CD4-positive, alpha-beta T cell treated with Interleukin-10 for 1 hour (primary cell): ENCODE measurements at places on chromosomes 3 and 15.

- no peak for DNase-seq
Observed at GRCh38 chr15:71072423-71072822, 42.8 kb upstream of the THSD4 start.

DNA sequence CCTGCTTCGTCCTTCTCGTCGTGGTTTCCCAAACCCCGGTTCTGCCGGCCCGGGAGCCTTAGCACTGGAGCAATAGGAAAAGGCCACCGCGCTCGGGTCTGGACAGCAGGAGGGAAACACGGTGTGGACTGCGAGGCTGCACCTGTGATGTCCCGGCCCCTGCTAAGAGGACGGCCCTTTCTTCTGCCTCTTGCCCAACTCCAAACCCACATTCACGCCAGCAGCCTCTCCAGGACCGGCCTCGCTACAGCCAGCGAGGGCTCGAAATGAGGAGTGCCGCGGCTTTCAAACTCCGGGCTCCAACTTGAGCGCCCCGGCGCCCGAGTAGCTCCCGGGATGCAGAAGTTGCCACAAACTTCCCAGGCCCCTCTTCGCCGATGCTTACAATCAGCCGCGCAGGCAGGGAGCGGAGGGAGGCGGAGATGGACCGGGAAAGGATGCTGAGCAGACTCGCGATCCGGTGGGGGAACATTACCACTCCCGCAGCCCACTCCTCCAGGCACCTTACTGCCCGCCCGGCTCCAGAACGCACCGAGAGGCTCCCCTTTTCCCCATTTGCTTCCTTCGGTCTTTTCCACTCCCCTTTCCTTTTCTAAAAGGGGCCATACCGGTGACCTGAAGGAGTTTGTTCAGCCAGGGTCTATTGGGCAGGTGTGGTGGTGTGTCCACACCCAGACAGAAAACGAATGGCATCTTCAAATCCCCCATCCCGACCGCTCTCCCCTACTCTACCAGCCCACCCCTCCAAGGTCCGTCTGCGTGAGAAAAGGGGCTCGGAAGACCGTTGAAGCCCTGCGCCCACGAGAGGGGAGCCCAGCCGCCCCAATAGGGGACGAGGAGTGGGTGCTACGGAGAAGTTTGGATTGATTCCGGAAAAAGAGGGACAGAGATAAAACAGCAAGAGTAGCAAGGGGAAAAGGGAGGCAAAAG, 18.8 kb upstream of the SATB1 start:
- no peak for DNase-seq

DNA sequence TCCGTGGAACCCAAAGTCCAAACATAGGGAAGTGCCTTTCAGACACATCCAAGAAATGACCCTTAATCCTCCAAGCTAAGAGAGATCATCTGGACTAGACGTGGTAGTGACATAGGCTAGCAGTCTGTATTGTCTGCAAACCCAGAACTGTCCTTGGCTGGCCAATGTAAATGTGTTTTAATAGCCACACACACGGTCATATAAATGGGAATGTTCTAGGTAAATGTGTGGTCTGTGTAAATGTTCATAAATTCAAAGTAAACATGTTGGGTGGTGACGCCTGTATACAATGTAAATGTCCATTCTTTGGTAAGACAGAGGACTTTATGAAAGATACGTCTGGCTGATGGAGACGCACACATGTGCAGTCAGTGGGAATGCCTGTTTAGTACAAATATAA, 16.3 kb upstream of the LINGO1 start:
- no peak for DNase-seq

DNA sequence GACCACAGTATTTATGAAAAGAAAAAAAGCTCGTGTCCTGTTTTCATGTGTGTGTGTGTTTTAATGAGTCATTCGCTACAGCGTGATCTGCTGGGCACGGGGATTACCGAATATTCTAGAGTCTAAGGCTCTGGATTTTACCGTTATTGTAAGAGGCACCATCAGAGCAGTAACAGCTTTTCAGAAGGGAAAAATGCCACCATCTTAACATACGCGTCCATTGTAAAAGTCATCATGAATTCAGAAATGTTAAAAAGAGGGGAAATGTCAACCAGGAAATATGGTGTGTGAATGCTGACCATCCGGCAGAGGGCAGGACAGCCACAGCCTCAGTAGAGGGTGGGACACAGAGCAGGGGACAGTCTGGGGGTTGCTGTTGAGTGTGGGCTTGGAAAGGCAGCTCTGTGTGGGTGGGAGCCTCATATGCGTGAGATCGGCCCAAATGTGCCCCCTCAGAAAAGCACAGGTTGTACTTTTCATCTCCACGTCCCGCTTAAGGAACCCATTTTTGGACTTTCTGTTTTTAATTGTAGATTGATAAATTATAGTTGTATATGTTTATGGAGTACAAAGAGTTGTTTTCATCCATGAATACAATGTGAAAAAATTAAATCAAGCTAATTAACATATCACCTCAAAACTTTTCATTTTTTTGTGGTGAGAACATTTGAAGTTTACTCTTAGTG, 69.6 kb downstream of the ASB7 start:
- DNase-seq: no peak

- DNase-seq: no peak
Observed at GRCh38 chr15:38127306-38127771, 125.3 kb upstream of the SPRED1 start.

- no peak for DNase-seq
Observed at GRCh38 chr3:229183-229661, 32.7 kb downstream of the CHL1 start.

DNA sequence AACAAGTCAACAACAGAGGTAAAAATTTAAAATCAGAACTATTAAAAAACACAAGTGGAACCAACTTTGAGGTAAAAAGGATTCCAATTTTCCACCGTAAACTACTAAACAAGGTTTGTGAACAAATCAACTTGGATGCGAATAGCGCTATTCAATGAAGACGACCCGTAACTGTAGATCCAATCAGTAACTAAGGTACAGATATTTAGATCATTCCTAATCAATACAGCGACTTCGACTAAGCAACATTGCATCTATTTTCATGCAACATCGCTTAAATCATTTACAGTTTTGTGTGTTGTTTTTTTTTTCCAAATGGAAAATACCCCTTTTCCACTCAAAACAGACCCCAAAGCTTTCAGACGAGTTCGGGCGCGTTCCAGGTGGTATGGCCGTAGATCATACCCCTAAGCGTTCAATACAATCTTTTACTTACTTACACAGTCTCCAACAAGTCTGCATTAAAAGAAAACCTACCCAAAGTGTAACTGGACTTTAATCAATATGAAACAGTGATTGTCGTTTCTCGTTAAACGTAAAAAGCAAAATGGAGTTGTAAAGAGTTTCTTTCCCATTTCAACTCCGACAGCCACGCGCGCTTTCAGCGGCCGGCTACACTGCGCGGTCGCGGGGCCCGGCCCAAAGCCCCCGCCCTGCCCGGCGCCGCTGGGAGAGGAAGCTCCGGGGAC, 786 bp downstream of the RHOA start:
- DNase-seq: no peak

DNA sequence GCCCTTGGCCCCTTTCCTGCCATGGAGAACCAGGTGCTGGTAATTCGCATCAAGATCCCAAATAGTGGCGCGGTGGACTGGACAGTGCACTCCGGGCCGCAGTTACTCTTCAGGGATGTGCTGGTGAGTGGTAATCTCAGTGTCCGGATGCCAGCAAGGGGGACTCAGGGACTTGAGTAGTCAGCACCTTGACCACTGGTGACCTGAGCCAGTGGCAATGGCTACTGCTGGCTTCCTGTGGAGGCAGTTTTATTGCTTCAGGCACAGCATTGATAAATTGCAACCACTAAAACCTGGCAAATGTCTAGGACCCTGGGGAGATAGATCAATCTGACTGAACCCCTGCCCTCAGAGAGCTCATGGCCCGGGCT, 830 bp downstream of the MAP2K5 start:
- DNase-seq: no peak

GRCh38 chr3:149401926-149402310, 24.5 kb upstream of the TM4SF1 start:
- DNase-seq: no peak

- DNase-seq: no peak
Observed at GRCh38 chr3:188976407-188976806, 195.4 kb upstream of the TPRG1 start.
